GM03348 (cell line): ENCODE measurements at places on chromosomes 5 and 9.

GRCh38 chr9:93653760-93654159, 77.4 kb downstream of the PHF2 start:
- DNase-seq, result no peak

DNA sequence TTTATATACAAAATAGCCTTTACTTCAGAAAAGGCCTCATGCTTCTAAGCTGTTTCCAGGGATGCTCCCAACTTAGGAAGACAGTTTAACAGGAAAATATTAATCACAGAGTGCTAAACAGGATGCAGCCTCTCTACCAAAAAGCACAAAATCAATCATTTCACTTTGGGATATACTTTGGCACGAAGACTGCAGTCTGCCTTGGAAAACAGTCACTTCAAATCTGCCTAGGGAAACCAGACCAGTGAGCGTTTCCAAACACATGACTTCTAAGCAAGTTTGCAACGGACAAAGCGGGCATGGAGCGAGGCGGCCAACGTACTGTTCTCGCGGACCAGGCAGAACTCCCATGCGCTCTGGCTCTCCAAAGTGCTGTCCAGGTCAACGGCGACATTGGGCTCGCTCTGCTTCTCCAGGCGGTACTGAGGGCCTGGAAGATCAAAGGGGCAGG, 201.0 kb downstream of the MAPKAP1 start:
- DNase-seq, result no peak

GRCh38 chr5:178160176-178160575, 6.5 kb upstream of the NHP2 start:
- no peak for DNase-seq

- DNase-seq, result no peak
Measured at GRCh38 chr5:42064821-42065220, 139.7 kb downstream of the FBXO4 start.

GRCh38 chr9:126719618-126720031, 85.2 kb upstream of the ZBTB43 start:
- no peak for DNase-seq

DNA sequence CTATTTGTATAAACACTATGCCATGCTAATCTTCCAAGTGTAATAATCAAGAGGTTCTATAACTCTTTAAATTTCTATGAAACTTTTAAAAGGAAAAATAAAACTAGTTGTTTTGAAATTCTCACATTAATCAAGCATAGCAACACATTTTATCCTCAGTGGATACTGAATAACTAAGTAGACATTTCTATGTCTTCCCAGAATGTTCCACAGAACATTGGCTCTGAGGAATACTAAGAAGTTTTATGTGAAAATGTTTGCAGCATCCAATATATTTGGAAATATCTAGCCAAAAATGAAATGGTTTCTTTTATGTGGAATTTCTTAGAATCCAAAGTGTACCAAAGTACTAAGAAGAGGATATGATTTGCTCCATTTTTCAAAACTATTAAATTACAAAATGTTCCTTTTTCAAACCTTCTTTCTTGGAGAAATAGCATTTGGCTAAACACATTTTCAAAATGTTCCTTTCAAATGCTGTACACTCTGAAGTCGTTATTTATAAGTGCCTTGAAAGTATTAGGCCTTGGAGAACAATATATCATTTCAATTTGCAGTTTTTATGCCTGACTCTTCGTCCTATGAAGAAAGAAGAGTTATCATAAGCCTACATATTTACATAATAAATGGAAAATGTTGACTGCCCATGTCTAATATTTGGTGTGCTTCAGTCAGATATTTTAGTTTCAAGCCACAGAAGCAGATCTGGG, 175.6 kb upstream of the COX7C start:
- DNase-seq, result no peak

DNA sequence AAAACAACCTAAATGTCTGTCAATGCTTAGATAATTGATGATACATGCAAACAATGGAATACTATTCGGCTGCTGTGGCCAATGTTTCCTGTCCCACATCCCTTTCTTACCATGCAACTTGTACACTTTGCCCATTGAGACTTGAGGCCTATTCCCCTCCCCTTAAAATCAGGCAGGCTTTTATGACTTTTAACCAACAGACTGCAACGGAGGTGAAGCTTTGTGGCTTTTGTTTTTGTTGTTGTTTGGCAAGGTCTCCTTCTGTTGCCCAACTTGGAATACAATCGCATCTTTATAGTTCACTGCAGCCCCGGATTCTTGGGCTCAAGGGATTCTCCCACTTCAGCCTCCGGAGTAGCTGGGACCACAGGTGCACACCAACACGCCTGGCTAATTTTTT, 5.8 kb upstream of the SLC26A2 start:
- no peak for DNase-seq
